Amniotic stem cell (primary cell): ENCODE measurements at places on chromosomes 2 and 18.
A peak's percentile ranks its signal among the peaks of the same experiment; 100 is the strongest.

- DNase-seq = no peak
These were observed 203.8 kb downstream of the RDH14 start for GRCh38 chr2:18356676-18357075.

- DNase-seq = no peak
These were observed 19.5 kb upstream of the CELF4 start for GRCh38 chr18:37584952-37585695.

DNA sequence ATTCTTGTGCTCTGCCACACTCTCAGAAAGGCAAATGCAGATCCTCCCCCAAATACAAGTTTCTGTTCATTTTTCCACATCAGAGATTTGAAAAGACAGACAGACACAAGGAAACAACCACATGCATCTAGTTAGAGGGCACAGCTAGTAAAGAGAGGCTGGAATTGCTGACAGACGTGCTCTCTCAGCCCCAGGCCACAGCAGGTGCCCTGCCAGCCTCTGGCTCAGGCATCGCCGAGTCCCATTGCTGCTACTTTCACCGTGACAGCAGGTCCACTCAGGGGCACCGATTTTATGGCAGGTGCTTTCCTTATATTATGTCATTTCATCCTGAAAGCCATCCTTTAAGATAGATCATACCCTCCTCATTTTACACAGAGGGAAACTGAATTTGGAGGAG lies 507.5 kb downstream of the EIPR1 start:
- no peak for DNase-seq

GRCh38 chr2:152505495-152505906 lies 170.5 kb downstream of the FMNL2 start:
- DNase-seq = no peak

DNA sequence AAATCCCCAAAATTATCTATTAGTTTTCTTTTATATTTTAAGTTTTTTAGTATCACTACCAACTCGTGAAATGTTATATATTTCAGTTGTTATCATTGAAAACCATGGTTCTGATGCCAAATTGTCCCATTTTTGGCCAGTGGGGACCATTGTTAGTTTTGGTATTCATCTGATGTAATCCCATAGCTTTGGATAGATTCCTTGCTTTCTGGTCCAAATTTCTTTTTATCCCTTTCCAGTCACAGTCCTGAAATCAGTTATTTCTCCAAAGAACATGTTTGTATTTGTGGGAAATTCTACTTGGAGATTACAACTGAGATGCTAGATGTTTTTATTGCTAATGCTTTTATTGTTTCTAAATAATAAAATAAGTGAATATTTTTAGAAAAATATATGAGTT lies 976.8 kb upstream of the CRIM1 start:
- no peak for DNase-seq

DNA sequence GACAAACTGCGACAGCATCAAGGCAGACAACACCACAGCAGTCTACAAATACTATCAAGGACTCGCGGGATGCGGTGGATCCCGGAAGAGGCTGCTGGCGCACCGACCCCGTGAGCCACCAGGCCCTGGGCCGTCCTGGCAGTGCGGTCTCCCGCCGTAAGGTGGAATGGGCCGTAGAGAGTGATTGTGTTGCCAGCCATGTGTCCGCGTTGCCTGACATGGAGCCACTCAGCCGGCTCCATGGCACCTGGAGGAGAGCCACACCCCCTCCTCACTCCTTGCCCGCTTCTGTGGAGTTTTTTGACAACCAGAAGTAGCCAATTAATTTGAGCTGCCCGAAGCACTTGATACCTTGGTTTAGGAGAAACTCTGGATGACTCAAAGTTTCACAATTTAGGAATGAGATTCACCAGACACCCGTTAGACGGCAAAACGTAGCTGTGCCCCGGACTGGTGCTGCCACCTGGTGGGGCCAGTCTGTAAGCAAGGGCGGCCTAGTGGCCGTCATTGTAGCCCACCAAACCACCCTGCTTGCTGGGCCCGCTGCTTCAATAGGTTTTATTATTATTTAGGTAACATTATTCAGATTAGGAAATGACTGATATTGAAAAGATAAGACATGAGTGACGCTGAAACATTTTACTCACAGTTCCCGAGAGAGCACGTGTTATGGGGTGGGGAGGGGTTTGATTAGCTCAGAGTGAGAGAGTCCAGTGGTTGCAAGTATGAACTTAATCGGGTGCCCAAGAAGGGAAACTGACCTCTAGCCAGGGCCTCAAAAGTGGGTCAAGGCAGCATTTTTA lies 10.2 kb upstream of the IMP4 start:
- peak; percentile 45 for DNase-seq

DNA sequence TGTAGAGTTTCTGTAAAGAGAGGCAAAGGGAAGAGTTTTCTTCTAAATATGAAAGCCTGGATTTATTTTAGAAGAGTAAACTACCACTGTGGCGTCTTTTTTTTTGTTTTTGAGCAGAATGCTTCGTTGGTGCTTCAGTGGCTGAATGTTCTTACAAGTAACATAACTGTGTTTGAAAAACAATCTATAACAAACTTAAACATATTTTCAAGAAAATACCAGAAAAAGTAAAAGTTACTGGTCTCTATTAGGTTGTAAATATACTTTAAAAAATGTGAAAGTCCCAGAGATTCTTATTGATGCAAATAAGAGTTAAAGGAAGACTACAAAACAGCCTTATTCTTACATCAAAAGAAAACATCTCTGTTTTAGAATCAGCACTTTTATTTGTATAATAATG lies 76.2 kb downstream of the NEB start:
- no peak for DNase-seq

DNA sequence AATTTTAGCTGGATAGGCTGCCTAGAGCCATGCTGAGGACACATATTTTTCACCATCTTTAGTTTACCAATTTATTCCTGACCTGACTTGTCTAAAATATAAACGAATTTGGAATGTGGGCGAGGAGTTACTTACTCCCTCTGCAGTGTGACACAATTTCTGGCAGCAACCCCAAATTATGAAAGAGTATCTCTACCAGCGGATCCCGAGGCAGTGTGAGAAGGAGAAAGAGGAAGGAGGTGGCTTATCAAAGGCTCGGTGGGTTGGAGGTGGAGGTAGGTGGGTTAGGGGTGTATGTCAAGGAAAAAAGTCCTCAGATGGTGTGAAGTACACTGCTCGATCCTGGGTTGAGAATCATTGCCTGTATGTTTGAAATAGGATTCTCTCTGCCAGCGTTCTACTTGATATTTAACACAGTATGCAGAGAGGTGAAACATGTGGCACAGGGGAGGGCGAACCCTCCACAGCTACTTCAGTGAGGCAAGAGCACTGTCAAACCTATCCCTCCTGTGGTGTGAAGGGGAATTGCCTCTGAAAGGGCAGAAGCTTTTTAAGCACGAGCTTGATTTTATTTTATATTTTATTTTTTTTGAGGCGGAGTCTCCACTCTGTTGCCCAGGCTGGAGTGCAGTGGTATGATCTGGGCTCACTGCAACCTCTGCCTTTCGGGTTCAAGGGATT lies 76.0 kb downstream of the RFTN2 start:
- no peak for DNase-seq

DNA sequence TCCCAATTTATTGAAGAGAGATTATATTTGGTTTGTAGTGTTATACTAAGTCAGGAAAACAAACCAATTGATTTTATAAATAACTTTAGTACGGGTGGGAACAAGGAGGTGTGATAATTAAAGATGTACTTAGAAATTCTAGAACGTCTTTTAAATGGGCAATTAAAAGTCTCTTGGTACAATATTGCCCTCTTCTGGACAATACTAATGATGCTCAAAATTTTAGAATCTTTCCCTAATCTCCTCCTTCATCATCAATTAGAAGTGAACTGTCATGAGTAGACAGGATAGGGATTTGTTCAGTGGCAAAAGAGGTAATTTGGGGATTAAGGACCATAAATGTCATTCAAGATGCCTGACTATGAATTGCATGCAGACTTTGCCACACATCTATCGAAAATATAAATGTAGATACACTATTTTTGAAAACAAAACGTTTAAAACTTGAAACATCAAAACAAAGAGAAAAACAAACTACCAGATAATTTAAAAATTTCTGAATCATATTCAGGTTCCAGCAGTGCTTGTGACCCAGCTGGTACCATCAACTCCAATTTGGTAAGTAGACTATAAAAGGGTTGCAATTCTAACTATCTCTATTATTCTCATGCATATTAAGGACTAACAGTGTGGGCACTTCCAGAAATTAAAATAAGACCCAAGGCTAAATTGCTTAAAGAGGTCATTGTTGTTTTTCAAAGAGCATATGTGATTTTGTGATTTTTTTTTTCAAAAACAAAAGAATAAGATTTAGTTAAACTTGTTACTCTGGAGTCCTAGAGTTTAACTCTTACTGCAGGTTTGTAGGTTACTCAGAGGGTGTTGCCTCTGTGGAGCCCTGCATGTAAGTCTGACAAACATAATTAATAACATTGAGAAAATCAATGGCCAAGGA lies 123.5 kb downstream of the LAMA3 start:
- no peak for DNase-seq

- no peak for DNase-seq
These were observed 86.6 kb downstream of the COL6A3 start for GRCh38 chr2:237327175-237327950.

DNA sequence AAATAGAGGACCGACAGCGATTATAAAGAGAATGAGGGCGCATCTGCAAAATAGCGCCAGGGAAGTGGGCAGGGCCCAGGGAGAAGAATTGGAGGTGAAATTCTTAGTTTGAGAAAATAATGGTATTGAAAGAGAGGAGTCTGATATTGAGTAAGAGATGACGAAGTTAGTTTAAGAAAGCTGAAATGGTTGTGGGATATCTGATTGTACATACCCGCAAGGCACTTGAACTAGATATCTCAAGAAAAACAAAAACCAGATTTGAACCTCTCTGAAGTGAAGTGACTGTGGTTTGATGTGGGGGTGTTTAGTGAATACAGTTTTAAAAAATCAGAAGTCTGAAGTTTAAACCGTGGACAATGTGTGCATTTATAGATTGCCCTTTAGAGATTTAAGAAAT lies 38.9 kb downstream of the ZNF532 start:
- no peak for DNase-seq

DNA sequence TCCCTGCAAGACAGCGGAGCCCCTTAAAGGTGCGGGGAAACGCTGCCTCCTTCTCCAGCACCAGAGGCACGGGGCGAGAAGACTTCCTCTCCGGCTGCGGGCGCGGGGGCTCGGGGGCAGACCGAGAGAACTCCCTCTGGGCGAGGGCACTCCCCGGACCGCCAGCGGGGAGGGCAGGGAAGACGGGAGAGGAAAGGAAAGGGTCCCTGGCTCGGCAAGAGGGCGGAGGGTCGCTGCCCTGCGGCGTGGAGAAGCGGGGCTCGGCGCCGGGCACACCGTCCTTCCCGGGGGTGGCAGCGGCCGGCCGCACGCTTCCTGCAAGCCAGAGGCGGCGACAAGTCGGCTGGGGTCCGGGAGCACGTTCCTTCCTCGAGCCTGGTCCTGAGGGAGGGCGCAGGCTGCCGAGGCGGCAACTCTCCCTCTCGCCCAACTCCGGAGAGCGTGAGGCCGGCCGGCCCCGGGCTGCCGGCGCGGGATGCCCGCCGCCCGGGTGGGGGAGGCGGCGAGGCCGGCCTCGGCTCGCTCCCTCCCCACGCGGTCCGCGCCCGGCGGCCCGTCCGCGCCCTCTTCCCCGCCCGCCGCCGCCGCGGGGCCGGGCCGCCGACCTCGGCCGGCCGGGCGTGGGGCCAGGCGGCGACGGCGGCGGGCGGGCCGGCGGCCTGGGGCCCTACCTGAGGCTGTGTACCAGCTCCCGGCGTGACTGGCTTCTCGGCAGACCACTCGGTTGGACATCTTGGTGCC lies 1.1 kb downstream of the MEMO1 start:
- no peak for DNase-seq

- no peak for DNase-seq
These were observed 302.4 kb upstream of the NT5C1B start for GRCh38 chr2:18891600-18892345.

DNA sequence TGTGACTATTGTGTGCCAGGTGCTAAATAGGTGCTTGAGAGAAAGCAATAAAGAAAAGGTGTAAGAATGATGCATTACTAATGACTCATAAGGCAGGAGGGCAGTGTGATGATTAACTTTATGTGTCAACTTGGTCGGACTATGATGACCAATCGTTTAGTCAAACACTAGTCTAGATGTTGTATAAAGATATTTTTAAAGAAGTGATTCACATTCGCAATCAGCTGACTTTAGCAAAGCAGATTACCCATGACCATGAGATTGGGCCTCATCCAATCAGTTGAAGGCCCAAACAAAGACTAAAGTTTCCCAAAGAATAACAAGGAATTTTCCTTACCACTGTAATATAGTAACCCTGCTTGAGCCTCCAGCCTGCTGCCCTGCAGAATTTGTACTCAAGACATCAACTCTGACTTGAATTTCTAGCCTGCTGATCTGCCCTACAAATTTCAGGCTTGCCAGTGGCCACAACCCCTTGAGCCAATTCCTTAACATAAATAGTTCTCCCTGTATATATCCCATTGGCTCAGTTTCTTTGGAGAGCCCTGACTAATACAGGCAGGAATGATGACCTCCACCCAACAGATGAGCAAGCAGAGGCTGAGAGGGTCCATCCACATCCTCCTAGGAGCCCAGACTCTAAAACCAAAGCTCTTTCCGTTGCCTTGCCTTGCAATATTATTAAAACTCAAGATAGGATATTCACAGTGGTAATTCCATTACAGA lies 132.6 kb downstream of the ACTR3 start:
- peak; percentile 45 for DNase-seq

DNA sequence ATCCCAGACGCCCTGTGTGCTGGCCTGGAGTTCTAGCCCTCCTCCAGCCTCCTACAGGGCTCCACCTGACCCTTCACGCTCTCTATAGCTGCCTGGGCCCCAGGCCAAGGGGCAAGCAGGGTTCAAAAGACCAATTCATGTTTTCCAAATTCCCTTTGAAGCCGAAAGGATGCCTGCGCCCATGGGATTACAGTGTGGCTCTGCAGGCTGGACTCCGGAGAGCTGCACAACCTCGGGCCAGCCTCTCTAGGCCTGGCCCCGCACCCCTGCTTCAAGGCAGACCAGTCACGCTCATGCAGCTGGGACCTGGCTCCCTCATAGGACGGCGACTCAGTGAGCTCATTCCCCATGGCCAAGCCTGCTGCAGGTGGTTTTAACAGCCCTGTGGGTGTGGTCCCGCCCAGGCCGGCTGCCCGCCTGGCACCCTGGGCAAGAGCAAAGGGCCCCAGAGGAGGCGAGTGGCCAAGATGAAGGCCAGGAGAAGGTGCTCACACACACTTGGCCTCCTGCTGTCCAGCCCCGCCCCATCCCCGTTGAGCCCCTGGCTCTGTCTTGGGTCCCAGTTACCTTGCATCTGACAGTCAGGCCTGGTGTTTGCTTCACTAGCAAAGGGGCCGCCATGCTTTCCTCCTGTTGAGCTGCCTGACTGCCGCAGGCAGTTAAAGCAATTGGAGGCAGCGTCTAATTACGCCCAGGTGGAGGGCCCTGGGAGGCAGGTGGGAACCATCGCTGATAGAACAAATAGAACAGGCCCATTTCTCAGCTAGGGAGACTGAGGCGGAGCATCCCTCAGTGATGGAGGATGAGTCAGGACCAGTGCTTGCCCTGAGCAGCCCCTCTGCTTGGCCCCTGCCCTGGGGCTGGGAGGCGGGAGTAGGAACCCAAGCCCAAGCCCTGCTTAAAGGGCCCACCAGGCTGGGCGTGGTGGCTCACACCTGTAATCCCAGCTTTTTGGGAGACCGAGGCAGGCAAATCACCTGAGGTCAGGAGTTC lies 56.9 kb downstream of the SMAD7 start:
- no peak for DNase-seq

GRCh38 chr2:109382951-109383350 lies 230.8 kb downstream of the SEPTIN10 start:
- peak; percentile 45 for DNase-seq

GRCh38 chr2:147083664-147084063 lies 761.2 kb upstream of the ACVR2A start:
- DNase-seq = no peak
